ENCODE measurements at places on chromosomes 7 and 10. TPM values are rescaled to one million over a fixed set of nuclear protein-coding genes. Genes with fewer than 3 reads are reported as not detected.

PIK3CG gene
- 3.1 TPM for total RNA-seq

DNA sequence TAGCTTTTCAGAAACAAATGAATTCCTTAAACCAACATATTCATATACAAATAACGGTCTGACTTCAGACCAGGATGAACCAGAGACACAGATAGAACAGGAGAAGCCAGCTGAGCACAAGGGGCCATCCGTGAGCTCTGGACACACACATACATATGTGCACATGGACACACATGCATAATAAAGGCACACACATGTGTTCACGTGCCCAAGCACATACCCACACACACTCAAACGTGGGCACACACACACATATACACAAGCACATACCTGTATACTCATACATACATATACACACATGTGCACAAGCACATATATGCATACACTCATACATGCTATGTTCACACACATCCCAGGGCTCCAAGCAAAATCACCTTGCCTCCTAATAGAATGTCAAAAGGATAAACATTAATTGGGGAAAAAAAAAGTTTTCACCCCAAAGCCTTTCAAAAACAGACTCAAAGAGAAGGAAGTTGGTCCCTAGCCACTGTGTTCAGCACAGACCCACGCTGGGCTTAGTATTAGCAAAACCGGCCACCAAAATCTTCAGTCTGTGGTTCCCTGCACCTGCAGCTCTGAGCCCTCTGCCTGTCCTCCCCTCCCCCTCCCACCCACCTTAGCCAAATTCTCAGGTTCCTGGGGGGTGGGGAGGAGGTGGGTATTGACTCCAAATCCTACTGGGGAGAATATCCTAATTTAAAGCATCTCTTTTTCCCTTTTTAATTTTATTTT lies 100.4 kb upstream of the MACROH2A2 start:
- no peak for DNase-seq

- no peak for DNase-seq
These were observed 35.0 kb downstream of the ARMC3 start for GRCh38 chr10:22962817-22963216.

DNA sequence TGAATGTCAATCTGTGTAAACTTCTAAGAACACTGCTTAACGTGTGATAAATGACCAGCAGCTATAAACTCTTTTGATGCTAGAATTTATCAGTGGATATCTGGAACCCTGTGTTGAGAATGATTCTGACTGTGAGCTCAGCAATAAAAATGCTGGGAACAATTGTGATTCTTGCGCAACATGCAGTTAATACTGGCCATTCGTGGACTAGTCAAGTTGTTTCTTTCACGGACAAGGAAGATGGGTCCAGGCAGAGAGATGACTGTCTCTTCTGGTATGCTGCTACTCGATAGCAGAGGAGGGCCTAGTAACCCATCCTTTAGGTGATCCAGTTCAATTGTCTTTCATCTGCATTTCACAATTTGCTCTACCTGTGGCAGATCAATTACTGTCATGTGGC lies 394.8 kb upstream of the IGFBP3 start:
- DNase-seq: no peak

DNA sequence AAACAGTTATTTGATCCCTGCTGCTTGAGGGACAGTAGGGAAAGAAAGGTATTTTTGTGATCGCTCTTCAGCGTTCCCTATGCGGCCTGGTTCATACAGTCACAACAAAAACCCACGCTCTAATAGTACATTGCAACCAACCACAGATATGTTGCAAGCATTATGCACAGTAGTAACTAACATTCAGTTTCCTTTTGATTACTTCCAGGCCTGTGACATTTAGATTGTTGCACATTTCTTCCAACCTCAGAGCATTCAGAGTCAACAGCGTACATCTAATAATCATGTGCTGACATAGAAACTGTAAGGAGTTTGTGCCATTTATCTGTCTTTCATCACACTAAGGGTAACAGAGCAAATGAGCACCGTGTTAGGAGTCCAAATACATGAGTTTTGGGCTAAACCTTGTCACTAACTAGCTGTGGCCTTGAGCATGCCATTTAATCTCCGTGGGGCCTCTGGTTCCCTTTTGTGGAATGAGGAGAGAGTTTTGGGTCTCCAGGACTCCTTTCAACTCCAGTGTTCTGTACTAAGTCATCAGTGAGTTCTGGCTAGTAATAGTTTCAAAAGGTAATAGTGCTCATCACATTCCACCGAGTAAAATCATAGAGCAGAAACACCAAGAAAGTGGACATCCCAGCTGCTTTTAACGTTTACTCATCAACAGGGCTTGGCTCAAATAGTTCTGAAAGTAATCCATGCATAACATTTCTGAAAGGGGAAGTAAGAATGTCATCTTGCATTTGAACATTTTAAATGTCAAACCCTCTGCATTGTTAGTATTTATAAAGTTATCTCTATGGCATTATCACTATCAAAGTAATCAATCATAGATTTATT lies 99.0 kb upstream of the FZD1 start:
- peak; percentile 19 for DNase-seq

DNA sequence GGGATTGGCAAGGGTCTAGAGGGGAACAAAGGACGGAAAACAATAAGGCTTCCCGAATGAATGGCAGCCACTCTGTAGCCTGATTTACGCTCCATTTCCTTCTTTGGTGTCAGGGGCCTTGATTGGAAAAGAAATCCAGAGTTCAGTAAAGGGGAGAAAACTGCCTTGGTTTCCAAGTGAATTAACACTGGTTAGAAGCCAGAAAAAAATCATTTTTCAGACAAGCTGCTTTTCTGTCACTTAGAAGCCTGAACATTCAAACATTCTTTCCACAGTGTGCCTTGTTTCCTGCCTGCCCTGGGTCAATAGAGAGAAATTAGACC lies 283 bp upstream of the TRDMT1 start:
- no peak for DNase-seq

DNA sequence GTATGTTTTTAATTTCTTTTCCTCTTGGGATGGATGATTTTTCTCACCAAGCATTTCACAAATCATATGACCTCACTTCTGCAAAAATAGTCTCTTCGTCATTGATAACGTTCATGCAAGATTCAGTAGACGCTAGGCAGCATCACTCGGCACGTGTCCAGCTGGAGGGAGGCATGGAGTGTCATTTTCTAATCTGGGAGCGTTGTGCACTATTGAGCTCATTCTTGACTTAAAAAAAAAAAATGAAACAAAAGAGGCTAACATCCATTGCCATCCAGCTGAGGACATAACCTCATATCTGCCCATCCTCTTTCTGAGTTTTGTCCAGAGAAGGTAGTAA lies 56.2 kb downstream of the COL17A1 start:
- no peak for DNase-seq
